Stimulated activated CD8-positive, alpha-beta memory T cell treated with anti-CD3 and anti-CD28 coated beads, Interleukin-7, amount 100 ng/mL, for 48 hours (primary cell): ENCODE measurements at places on chromosomes 11 and 22.

GRCh38 chr11:45223496-45223895 lies 62.6 kb downstream of the SYT13 start:
- DNase-seq: no peak

- no peak for DNase-seq
Measured at GRCh38 chr22:46618667-46619066, 1.5 kb upstream of the GRAMD4 start.

DNA sequence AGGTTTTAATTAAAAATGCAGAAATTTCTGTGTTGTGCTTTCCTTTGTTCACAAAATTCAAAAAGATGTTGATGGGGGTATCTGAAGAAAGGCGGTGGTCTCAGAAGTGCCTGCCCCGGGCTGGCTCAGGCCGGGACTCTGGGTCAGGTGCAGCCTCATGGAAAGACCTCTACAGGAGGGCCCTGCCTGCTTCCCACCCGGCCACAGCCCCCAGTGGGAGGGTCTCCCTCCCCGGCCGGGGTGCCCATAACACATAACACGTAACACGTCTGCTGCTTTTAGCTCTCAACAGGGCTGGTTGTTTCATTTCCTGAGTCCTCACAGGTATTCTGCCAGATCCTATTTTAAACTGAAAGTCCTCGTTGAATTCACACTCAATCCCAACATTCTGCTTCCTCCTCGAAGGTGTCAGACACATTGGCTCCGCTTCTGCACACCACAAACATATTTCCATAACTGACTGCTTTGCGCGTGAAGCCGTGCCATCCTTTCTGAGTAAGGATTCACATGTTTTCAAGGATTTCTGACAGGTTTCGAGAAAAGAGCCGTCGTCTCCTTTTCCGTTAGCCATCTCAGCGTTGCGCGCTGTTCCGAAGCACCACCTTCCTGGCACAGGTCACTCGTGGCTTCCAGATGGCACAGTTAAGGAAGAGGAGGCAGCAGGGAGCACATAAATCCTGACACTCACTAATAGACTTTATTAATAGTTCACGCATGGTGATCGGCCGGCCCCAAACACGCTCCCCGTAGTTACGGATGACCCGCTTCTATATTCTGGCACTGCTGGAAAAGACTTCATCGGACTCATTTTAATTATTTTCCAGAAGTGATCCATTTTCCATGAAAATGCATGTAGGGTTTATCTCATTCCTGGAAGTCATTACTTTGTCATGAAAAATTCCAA lies 569.3 kb downstream of the BRD1 start:
- DNase-seq: no peak

- DNase-seq: no peak
Measured at GRCh38 chr11:131841028-131841427, 470.6 kb downstream of the NTM start.

GRCh38 chr11:114297806-114298709 lies 1.9 kb downstream of the NNMT start:
- no peak for DNase-seq
